ENCODE measurements at places on chromosomes 7 and 10. TPM values are rescaled to one million over a fixed set of nuclear protein-coding genes. Genes with fewer than 3 reads are reported as not detected.
A peak's percentile ranks its signal among the peaks of the same experiment; 100 is the strongest.

Gene SLC26A4
- total RNA-seq: 5.2 TPM

Gene PTPN20
- 1.4 TPM for total RNA-seq

Gene SLC18A3
- total RNA-seq: not detected

DNA sequence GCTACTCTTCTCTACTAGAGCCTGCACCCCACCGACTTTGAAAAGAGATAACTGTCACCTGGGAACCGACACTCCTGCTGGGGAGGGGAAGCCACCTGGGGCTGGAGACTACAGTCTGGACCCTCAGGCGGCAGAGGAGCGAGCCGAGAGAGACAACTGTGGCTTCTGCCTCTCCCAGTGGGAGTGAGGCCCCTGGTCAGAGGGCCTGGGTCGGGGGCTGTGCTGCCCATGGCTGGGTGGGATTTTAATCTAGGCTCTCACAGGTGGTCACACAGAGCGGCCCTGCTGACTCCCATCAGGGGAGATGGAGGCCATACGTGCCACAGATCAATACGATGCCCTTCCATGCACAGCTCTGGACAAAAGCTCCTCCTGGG, 372.1 kb downstream of the DNAJB6 start:
- DNase-seq: no peak

- DNase-seq: no peak
Measured at GRCh38 chr10:115996031-115996430, 277.0 kb downstream of the GFRA1 start.

DNA sequence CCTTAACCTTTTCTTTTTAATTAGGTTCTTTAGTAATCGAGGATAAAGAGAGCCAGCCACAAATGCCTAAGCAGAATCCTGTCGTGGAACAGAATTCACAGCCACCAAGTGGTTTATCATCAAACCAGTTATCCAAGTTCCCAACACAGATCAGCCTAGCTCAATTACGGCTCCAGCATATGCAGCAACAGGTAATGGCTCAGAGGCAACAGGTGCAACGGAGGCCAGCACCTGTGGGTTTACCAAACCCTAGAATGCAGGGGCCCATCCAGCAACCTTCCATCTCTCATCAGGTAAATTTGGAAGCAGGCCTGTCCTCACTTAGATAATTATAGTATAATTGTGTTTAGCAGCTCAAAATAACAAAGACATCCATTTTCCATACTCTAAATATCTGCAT, 94.6 kb downstream of the TRIM24 start:
- DNase-seq: no peak

GRCh38 chr10:77782328-77783061, 144.1 kb downstream of the DLG5 start:
- DNase-seq: no peak

- no peak for DNase-seq
Measured at GRCh38 chr7:43198016-43198415, 85.6 kb downstream of the HECW1 start.

DNA sequence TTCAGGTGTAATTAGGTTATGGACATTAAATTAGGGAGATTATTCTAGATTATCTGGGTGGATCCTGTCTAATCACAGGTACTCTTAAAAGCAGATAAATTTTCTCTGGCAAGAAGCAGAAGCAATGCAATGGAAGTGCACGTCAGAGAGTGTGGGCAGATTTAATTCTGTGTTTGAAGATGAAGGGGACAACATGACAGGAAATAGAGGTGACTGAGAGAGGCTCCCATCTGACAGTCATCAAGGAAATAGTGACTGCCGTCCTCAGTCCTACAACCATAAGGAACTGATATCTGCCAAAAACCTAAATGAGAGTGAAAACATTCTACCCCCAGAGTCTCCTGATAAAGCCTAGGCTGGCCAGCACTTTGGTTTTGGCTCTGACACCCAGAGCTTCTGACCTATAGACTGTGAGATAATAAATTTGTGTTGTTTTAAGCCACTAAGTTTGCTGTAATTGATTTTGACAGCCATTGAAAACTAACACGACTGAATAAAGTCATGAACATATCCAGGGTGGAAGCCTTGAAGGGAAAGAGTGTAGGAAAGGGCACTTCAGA, 30.5 kb upstream of the DDX50 start:
- peak; percentile 40 for DNase-seq

Data from activated CD4-positive, alpha-beta memory T cell treated with anti-CD3 and anti-CD28 coated beads for 36 hours (primary cell).